ENCODE measurements at places on chromosomes 11 and 22. TPM values are rescaled to one million over a fixed set of nuclear protein-coding genes. Genes with fewer than 3 reads are reported as not detected.

RAB6A gene
- total RNA-seq: 31.6 TPM

- DNase-seq: no peak
These were observed 10.0 kb upstream of the MTMR3 start for GRCh38 chr22:29872989-29873388.

DNA sequence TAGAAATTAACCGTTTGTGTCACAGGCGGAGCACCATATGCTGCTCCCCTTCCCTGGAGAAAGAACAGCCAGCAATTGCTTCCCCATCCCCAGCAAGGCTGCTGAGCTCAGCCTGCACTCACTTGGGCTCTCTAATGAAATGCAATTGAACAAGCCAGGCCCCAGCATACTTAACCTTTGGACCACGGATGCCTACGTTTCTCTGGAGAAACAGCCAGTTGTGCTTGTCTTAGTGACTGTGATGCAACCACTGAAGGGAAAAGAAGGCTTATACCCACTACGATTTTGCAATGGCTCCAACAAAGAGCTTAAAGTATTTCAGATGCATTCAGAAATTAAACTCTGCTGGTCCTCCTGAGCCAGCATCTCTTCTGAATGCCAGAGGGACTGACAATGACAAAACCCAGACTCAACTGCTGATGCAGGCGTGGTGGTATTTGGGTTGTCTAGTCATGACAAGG lies 51.3 kb upstream of the SESN3 start:
- no peak for DNase-seq

ESAM gene
- total RNA-seq: not detected

DNA sequence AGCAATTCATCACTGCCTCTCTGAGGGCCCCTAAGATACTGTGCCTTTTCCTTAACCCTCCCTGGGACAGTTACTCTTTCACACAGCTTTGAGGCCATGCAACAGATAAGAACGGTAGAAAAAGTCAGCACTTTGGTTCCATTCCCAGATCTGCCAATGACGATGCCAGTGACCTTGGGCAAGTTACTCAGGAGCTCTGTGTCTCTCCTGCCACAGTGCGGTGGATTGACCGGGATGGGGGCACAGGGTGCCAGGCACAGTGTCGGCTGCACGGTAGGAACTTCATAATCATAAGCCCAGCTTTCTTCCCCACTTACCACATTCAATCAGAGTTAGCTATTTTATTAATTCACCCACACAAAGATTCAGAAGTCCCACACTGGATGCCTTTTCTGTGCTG lies 1041.8 kb downstream of the TBC1D22A start:
- no peak for DNase-seq

ADAMTS15 gene
- total RNA-seq: 0.62 TPM

DNA sequence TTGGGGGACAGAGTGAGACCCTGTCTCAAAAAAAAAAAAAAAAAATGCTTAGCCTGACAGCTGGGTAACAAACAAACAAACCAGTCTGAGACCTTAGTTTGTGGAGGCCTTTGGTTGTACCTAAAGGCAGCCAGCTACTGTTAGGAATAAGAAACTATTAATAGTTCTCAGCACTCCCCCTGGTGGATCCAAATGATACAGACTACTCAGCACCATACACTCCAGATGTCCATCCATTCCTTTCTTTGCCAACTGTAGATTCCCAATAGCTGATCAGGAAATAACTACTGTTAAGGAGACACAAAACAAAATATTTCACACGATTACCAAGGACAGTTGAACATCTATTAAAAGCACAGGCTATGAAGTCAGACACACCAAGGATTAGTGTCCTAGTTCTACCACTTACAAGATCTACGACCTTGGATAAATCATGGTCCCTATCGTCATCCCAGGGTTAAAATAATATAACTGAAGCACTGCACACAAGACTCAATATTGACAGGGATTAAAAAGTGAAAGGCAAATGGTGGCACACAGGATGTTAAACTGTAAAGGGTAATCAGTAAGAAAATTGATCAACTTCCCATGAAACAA lies 17.2 kb downstream of the CLDN25 start:
- peak; percentile 41 for DNase-seq
